ENCODE measurements at places on chromosomes 7 and 10. TPM values are rescaled to one million over a fixed set of nuclear protein-coding genes. Genes with fewer than 3 reads are reported as not detected.

The CACNA2D1 gene
- 10.2 TPM for total RNA-seq

The ATRNL1 gene
- 0.14 TPM for total RNA-seq

The MMD2 gene
- total RNA-seq = not detected

The AVL9 gene
- 30.2 TPM for total RNA-seq

The PIP gene
- not detected for total RNA-seq

The C1QL3 gene
- total RNA-seq = not detected

The CEP55 gene
- total RNA-seq = 65.2 TPM

The HOXA2 gene
- 0.97 TPM for total RNA-seq

The SPDYE11 gene
- not detected for total RNA-seq

The SLC26A5 gene
- total RNA-seq = not detected

The KBTBD2 gene
- 26.4 TPM for total RNA-seq

The NAPEPLD gene
- 4.1 TPM for total RNA-seq

The LRRN3 gene
- total RNA-seq = 0.03 TPM

The SORCS1 gene
- total RNA-seq = not detected

The ANKRD30A gene
- total RNA-seq = 0.31 TPM

The GTPBP4 gene
- 103 TPM for total RNA-seq

The SLC16A9 gene
- 0.07 TPM for total RNA-seq

The ARHGEF35 gene
- 0.33 TPM for total RNA-seq

The RARRES2 gene
- not detected for total RNA-seq

The GPR15LG gene
- total RNA-seq = not detected

The CALY gene
- total RNA-seq = 0.69 TPM

The NRCAM gene
- 105 TPM for total RNA-seq

The PANK1 gene
- total RNA-seq = 6.4 TPM

The ZC3HAV1L gene
- total RNA-seq = 7.4 TPM

The TMEM270 gene
- total RNA-seq = not detected

The EEPD1 gene
- 57.7 TPM for total RNA-seq

The SLC39A12 gene
- total RNA-seq = not detected

The ECHS1 gene
- total RNA-seq = 161 TPM

The CLEC2L gene
- total RNA-seq = 0.44 TPM

The C10orf53 gene
- not detected for total RNA-seq

The TAF3 gene
- total RNA-seq = 7.9 TPM

The AMPH gene
- total RNA-seq = not detected

The PDZD8 gene
- total RNA-seq = 30.5 TPM

The NPTX2 gene
- 0.13 TPM for total RNA-seq

The SFXN3 gene
- 38.1 TPM for total RNA-seq

The CPA2 gene
- total RNA-seq = not detected

The DKK1 gene
- total RNA-seq = 445 TPM

The VPS37D gene
- 6.6 TPM for total RNA-seq

The TBXAS1 gene
- 14.3 TPM for total RNA-seq

The DNAJC12 gene
- 71.2 TPM for total RNA-seq

The HTR5A gene
- not detected for total RNA-seq

The PDCD11 gene
- total RNA-seq = 41.0 TPM

The SPDYE1 gene
- total RNA-seq = not detected

The CADPS2 gene
- 0.09 TPM for total RNA-seq

The TWIST1 gene
- 3.6 TPM for total RNA-seq

The ARHGEF5 gene
- total RNA-seq = 2.1 TPM

The OPN1SW gene
- not detected for total RNA-seq

The TMEM236 gene
- 0.05 TPM for total RNA-seq
